LoVo (cell line): ENCODE measurements at places on chromosomes 13 and 19.

- DNase-seq: peak; percentile 10
Observed at GRCh38 chr13:48493851-48494250, 39.0 kb downstream of the RCBTB2 start.

DNA sequence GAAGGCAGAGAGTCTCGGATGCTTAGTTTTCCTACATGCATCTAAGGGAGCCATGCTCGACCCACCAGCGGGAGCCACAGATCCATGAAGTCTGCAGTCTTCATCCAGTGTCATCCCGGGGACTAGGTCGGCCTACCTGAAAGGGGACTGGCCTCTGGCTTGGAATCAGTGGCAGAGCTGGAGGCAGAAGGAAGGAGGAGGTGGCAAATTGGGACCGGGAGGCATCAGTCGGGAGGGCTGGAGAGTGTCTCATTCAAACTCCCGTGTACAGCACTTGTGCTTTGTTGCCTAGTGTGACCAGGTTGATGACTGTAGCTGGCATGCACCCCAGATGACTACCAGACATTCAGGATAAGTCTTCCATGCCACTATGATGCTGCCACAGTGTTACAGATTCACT is 26.5 kb upstream of the ZNF536 start:
- no peak for DNase-seq

- DNase-seq: no peak
Observed at GRCh38 chr19:13646758-13647157, 117.6 kb upstream of the MRI1 start.

- DNase-seq: no peak
Observed at GRCh38 chr13:67408798-67409197, 178.7 kb upstream of the PCDH9 start.

DNA sequence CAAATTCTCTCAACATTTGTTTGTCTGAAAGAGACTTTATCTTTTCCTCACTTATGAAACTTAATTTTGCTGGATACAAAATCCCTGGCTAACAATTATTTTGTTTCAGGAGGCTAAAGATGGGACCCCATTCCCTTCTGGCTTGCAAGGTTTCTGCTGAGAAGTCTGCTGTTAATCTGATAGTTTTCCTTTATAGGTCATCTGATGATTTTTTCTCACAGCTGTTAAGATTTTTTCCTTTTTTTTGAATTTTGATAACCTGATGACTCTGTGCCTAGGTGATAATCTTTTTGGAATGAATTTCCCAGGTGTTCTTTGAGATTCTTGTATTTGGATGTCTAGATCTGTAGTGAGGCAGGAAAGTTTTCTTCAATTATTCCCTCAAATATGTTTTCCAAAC is 2661.4 kb downstream of the PCDH9 start:
- DNase-seq: no peak

GRCh38 chr19:18117364-18117691 is 19.8 kb downstream of the MAST3 start:
- no peak for DNase-seq

DNA sequence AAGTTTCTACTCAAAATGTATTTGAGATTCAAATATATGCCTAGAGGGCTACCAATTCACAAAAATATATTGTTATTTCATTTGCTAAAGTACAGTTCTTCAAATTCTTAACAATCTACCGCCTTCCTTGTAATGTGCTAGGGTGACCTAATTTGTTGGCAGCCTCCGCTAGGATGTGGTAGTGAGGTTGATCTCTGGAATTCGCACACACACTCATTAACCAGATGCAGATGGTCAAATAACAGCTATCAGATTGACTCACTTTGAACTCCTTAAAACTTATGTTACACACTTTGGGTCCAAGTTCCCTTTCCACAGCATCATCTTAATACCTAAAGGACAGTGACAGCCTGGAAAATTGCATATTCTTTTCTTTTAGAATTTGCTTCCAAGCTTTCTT is 367.3 kb downstream of the DCT start:
- DNase-seq: no peak

- no peak for DNase-seq
Observed at GRCh38 chr13:94369972-94370436, 109.5 kb downstream of the DCT start.

DNA sequence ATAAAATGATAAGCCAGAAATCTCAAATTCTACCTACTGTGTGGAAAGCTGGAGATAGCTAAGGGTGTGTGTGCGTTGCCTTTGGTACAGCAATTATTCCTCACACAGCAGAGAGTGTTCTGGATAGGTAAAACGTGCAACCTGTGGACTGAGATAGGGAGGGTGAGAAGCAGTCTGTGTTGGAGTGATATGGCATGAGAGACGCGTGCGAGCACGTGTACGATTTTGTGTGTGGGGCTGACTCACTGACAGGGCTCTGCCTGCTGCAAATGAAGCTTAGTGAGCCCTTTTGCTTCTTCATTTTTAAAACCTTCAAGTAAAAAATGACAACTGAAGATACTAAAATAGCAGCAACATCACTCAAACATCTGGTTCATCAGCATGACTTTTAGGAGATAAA is 35.7 kb upstream of the SLC10A2 start:
- DNase-seq: no peak

DNA sequence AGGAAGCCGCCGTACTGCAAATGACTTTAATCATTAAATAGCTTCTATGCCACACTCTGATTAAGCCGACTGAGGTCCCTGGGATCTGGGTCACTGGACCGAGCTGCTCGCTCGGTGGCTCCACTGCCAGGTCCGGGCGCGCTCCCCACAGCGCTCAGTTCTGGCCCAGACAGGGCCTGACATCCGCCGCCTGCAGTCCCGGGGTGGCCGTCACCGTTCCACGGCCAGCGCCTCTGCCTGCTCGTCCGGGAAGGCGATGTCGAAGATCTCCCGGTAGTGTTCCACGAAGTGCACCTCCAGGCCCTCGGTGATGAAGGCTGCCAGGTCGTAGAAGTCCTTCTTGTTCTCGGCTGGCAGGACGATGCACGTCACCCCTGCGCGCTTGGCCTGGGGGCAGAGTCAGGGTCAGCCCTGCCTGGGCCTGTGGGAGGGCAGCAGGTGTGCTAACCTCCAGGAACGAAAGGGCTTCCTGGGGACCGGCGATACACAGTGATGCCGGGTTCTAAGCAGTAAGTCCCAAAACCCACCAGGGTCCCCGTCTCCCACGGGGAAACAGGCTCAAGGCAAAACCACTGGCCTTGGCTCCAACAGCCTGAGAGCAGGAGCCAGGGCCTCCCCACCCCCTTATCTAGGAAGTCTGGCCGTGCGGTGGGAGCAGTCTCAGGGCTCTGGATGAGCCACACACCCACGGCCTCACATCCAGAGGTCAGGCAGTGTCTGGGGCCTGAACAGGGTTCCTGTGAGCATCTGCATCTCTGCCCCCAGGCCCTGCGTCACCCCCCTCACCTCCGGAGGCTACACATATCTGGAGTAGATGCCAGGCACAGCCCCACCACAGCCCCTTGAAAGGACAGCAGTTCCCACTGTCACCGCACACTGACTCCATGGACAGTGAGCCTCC is 2.0 kb downstream of the RPL36 start:
- DNase-seq: no peak

DNA sequence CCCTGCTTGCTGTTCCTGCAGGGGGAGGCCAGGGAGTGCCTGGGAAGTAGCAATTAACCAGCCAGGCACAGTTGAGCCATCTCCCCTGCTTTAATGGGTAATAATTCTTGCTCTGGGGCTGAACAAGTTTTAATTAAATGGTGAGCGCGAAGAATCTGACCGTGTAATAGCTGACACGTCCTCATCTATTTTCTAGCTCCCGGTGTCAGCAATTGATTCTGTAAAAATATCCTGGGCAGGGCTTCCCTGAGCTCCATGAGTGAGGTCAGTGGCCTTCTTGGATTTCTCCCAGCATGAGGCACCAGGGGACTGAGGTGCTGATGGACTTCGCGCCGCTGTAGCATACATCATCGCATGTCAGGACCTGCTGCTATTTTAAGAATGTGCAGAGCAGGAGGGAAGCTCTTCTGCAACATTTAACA is 26.9 kb downstream of the SIPA1L3 start:
- no peak for DNase-seq
